Epithelial cell of alveolus of lung (primary cell): ENCODE measurements at places on chromosomes 16 and 17. TPM values are rescaled to one million over a fixed set of nuclear protein-coding genes. Genes with fewer than 3 reads are reported as not detected.

EFNB3 gene
- total RNA-seq, result 1.6 and 8.7 TPM in 2 replicates

CRYBA1 gene
- total RNA-seq, result not detected in 2 replicates

KRTAP16-1 gene
- total RNA-seq, result not detected in 2 replicates

NPB gene
- total RNA-seq, result 0.26 and 0.48 TPM in 2 replicates

C1QTNF8 gene
- not detected in 2 replicates for total RNA-seq

FAM171A2 gene
- 7.9 and 23.6 TPM in 2 replicates for total RNA-seq

GJD3 gene
- 3.4 and 3.7 TPM in 2 replicates for total RNA-seq

NKD1 gene
- total RNA-seq, result 0.08 and 0.13 TPM in 2 replicates

CCL4L2 gene
- not detected in 2 replicates for total RNA-seq

MYL4 gene
- total RNA-seq, result 1.4 TPM in 1 of 2 replicates, not detected in the other

TEKT1 gene
- not detected in 2 replicates for total RNA-seq

AURKB gene
- total RNA-seq, result 23.6 and 53.7 TPM in 2 replicates

TMIGD1 gene
- not detected in 2 replicates for total RNA-seq

CHST6 gene
- 0.24 and 1.7 TPM in 2 replicates for total RNA-seq

GPATCH8 gene
- 11.8 and 27.1 TPM in 2 replicates for total RNA-seq

DHX8 gene
- 30.7 and 33.6 TPM in 2 replicates for total RNA-seq

GRAP gene
- 0.72 and 1.2 TPM in 2 replicates for total RNA-seq

CDH11 gene
- total RNA-seq, result 129 and 277 TPM in 2 replicates

ASPHD1 gene
- total RNA-seq, result 6.5 and 9.8 TPM in 2 replicates

C16orf96 gene
- total RNA-seq, result not detected in 2 replicates

IL34 gene
- total RNA-seq, result 1.1 and 1.7 TPM in 2 replicates
